ENCODE measurements at places on chromosomes 7 and 10. TPM values are rescaled to one million over a fixed set of nuclear protein-coding genes. Genes with fewer than 3 reads are reported as not detected.

Gene SYCE1
- polyA plus RNA-seq, result 0.33 TPM

Gene FAM53B
- 41.6 TPM for polyA plus RNA-seq

Gene INA
- polyA plus RNA-seq, result not detected

Gene CFAP43
- not detected for polyA plus RNA-seq

Gene ITIH5
- not detected for polyA plus RNA-seq

Gene GHRHR
- not detected for polyA plus RNA-seq

Gene SLC26A3
- polyA plus RNA-seq, result not detected

Gene CDHR3
- polyA plus RNA-seq, result 1.7 TPM

DNA sequence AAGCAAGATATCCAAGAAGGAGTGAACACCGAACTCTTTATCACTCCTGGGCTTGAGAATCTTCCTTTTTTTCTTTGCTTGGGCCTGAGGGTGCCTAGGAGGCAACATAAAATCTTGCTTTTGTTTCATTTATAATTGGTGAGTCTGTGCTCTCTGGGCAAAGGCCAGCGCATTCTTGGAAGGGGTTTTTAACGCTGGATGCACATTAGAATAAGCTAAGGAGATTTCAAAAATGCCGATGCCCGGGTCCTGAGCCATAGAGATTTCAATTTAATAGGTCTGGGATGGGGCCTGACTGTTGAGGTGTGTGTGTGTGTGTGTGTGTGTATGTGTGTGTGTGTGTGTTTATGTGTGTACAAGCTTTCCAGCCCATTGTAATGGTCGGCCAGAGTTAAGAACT, 62.0 kb upstream of the SORCS3 start:
- H3K27ac ChIP-seq, result no peak overlapping the region
- H3K36me3 ChIP-seq, result no peaks in the 10 kb centered on the region
- DNase-seq, result no peak

DNA sequence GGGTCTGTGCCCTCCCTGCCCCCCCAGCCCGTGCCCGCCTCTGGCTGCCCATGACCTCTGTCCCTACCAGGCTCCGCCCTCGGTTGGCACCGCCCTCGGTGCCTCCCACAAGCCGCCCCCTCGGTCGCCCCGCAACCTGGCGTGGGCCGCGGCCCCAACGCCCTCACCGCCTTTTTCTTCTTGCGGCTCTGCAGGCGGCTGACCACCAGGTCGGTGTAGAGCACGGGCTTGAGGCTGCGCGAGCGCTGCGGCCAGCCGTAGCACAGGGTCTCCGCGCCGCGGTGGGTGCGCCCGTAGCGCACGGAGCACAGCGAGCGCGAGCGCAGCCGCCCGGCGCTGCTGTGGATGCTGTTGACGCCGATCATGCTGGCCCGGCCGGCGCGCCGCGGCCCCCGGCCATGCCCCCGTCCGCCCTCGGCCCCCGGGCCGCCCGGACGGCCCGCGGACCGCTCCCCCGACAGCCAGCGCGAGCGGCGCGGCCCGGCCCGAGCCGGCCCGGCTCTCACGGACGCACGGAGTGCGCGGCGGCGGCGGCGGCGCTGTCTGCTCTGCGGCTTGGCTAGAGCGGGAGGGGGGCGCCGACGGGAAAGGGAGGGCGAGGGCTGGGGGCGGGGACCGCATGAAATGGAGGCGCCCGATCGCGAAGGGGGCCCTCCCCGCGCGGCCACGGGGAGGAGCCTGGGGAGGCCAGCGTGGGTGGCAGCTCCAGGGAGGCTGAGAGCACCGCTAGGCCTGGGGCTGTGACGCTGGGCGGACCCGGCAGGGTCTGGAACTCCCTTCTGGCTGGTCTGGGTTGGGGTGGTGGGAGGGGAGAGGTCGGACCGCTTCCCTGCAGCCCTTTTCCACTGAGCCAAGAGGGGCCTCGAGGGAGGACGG, 9.6 kb downstream of the PSD start:
- peak; percentile 77 for DNase-seq
- peak overlapping the region; percentile 64 for H3K4me3 ChIP-seq
- H3K27ac ChIP-seq, result no peak overlapping the region
- H3K27me3 ChIP-seq, result peaks cover 37% of the 10 kb centered on the region

DNA sequence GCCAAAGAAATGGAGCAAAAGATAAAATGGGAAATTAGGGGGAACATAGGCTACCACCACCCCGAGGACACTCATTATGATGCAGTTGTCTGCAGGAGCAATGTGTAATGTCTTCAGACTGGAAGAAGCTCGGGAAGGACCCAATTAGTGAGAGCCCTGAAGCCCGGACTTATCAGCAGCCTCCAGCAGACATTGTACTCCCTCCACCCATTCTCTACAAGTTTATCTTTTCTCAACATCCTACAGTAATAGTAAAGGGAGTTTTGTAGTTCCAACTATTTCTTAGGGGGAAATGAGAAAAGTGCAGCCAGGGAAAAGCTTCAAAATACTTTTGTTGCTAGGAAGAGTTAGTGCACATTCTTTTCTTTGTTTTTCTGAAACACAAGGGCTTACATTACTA, 657.3 kb upstream of the COBL start:
- H3K36me3 ChIP-seq, result no peaks in the 10 kb centered on the region
- no peak overlapping the region for H3K27ac ChIP-seq
- H3K27me3 ChIP-seq, result no peaks in the 10 kb centered on the region
- no peak overlapping the region for H3K4me3 ChIP-seq

DNA sequence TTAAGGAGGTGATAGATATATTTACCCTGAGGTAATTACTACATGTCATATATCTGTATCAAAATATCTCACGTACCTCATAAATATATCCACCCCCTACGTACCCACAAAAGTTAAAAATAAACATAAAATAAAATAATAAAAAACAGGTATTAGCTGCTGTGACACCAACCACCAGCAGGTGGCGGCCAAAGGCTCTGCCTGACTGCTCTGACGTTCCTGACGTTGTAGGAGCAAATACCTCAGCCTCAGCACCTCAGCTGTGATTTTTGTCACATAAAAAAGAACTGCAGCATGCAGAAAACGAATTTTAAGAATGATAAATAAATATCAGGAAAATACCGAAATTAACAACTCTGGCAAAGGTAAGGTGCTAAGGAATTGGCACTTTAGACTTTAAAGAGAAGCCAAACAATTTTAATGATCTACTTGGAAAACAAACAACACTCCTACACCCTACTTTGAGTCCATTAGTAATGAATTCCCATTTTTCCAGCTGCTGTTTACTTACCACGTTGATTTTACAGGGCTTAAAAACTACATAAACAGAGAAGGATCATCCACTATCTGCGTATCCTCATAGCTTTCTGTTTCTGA, 125.4 kb upstream of the TARP start:
- no peak overlapping the region for H3K27ac ChIP-seq
- no peaks in the 10 kb centered on the region for H3K4me1 ChIP-seq
- no peaks in the 10 kb centered on the region for H3K36me3 ChIP-seq
- peak; percentile 30 for DNase-seq
- H3K27me3 ChIP-seq, result no peaks in the 10 kb centered on the region

- H3K27me3 ChIP-seq, result no peaks in the 10 kb centered on the region
- no peak overlapping the region for H3K4me3 ChIP-seq
- H3K36me3 ChIP-seq, result no peaks in the 10 kb centered on the region
- DNase-seq, result no peak
- H3K4me1 ChIP-seq, result peaks cover 21% of the 10 kb centered on the region
These were observed 156.2 kb downstream of the DNAJB6 start for GRCh38 chr7:157493017-157493416.

DNA sequence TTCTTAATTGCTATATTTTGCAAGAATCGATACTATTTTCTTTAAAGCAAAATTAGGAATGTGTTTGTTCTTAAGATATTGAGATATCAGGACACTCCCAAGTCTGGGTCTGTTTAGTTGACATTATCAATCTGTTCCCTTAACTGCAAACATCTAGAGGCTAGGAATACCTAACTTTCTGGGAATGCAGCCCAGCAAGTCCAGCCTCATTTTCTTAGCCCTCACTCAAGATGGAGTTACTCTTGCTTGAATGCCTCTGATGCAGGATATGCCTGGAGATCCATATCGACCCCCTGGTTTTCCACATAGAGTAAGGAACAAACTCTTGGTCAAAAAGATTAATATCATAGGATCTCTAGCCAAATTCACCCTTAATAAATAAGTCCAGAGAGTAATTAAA, 305.3 kb upstream of the COBL start:
- no peak overlapping the region for H3K4me3 ChIP-seq
- H3K27ac ChIP-seq, result no peak overlapping the region
- H3K27me3 ChIP-seq, result no peaks in the 10 kb centered on the region
- H3K4me1 ChIP-seq, result no peaks in the 10 kb centered on the region
- no peak for DNase-seq
- no peaks in the 10 kb centered on the region for H3K36me3 ChIP-seq

DNA sequence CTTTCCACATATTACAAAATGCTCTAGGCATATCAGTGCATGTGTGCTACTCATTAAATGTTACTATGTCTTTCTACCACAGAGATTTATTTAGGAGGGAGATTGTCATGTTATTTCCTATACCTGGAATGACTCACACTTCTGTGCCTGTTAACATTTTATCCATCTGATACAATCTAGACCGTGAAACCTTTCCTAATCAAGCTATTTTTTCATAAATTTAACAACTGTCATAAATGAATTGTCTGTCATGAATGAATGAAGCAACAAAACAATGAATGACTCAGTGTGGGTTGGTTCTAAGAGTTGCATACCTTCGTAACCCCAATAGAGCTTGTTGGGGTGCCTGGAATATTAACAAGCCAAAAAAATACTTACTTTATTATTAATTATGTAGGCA, 554.3 kb downstream of the GRM8 start:
- no peaks in the 10 kb centered on the region for H3K4me1 ChIP-seq
- H3K27me3 ChIP-seq, result no peaks in the 10 kb centered on the region
- DNase-seq, result no peak
- no peak overlapping the region for H3K27ac ChIP-seq
- H3K4me3 ChIP-seq, result no peak overlapping the region

DNA sequence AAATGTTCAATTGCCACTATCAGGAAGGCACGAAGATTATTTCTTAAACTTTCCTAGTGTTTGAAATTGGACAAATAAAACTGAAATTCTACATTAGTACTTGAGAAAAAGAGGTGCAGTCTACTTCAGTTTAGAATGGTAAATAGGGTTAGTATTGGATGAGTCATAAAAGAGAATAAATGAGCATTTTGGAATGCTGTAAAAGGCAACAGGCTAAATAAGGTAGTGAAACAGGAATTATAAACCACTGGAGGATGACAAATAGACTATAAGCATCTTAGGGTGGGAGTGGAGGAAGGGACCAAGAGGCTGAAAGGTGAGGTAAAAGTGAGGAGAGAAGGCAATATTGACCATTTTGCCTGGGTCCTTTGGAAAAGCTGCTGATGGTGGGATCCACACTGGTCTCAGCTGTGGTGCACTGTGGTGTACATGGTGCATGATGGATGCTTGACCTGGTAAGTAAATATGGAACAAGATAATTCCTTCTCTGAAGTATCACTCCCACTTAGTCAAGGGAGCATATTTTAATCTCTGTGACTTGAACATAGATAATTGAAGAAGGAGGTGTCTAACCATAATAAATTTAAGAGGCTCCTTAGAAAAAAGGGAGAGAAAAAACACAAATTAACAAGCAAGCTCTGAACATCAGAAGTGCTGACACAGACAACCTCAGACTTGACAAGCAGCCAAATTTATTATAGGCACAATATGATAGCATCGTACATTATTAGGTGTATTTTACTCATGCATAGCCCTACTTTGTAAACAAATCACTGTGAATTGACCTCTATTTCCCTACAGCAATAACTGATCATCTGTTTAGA, 76.4 kb upstream of the SCIN start:
- no peaks in the 10 kb centered on the region for H3K36me3 ChIP-seq
- no peak overlapping the region for H3K27ac ChIP-seq
- no peaks in the 10 kb centered on the region for H3K4me1 ChIP-seq

- no peaks in the 10 kb centered on the region for H3K4me1 ChIP-seq
- no peaks in the 10 kb centered on the region for H3K36me3 ChIP-seq
- no peaks in the 10 kb centered on the region for H3K27me3 ChIP-seq
- no peak overlapping the region for H3K27ac ChIP-seq
- no peak overlapping the region for H3K4me3 ChIP-seq
These were observed 591.1 kb downstream of the PTPRN2 start for GRCh38 chr7:157996359-157997079.

- H3K4me1 ChIP-seq, result no peaks in the 10 kb centered on the region
- no peak overlapping the region for H3K27ac ChIP-seq
- H3K36me3 ChIP-seq, result no peaks in the 10 kb centered on the region
- no peaks in the 10 kb centered on the region for H3K27me3 ChIP-seq
- DNase-seq, result no peak
These were observed 351.2 kb downstream of the LRMDA start for GRCh38 chr10:75782463-75783248.

DNA sequence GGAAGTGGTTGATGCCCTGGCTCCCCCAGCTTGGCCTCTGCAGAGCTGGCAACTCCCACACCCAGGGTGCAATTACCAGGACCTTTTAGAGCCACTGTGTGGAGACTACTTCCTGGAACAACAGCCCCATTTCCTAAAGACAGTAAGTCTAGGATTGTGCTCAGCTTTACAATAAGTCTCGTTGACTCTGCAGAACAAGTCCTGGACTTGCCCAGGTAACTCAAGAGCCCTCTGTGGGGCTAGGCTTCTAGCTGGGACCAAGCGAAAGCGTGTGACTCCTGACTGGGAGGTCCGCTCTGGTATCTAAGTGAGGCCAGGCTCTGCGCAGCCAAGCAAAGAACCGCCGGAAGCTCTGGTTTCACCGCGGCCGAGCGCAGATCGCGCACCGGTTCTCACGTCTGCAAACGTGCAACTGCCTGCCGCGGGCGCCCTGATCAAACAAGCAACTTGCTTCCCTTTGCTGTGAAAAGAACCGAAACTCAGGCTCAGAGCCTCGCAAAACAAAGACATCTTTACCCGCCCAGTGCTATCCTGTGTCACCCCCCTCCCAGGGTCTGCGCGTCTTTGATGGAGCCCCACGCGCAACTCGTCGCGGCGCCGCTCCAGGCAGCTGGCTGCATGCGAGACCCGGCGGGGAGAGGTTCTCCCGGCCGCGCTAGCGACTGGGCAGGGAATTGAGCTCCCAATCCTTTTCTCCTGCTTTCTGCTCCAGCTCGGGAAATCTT, 4.4 kb upstream of the PDLIM1 start:
- peak; percentile 54 for DNase-seq
- no peaks in the 10 kb centered on the region for H3K36me3 ChIP-seq
- H3K4me1 ChIP-seq, result peaks cover 15% of the 10 kb centered on the region
- peak overlapping the region; percentile 57 for H3K27ac ChIP-seq
- peak overlapping the region; percentile 49 for H3K4me3 ChIP-seq

- H3K27ac ChIP-seq, result no peak overlapping the region
- H3K4me3 ChIP-seq, result no peak overlapping the region
- no peak for DNase-seq
- no peaks in the 10 kb centered on the region for H3K36me3 ChIP-seq
- no peaks in the 10 kb centered on the region for H3K4me1 ChIP-seq
- no peaks in the 10 kb centered on the region for H3K27me3 ChIP-seq
These were observed 466.2 kb downstream of the TYW1 start for GRCh38 chr7:67462781-67463191.
